ENCODE measurements at places on chromosomes 13 and 19.

- DNase-seq: no peak
These were observed 55.0 kb downstream of the MRPL57 start for GRCh38 chr13:21231426-21231940.

DNA sequence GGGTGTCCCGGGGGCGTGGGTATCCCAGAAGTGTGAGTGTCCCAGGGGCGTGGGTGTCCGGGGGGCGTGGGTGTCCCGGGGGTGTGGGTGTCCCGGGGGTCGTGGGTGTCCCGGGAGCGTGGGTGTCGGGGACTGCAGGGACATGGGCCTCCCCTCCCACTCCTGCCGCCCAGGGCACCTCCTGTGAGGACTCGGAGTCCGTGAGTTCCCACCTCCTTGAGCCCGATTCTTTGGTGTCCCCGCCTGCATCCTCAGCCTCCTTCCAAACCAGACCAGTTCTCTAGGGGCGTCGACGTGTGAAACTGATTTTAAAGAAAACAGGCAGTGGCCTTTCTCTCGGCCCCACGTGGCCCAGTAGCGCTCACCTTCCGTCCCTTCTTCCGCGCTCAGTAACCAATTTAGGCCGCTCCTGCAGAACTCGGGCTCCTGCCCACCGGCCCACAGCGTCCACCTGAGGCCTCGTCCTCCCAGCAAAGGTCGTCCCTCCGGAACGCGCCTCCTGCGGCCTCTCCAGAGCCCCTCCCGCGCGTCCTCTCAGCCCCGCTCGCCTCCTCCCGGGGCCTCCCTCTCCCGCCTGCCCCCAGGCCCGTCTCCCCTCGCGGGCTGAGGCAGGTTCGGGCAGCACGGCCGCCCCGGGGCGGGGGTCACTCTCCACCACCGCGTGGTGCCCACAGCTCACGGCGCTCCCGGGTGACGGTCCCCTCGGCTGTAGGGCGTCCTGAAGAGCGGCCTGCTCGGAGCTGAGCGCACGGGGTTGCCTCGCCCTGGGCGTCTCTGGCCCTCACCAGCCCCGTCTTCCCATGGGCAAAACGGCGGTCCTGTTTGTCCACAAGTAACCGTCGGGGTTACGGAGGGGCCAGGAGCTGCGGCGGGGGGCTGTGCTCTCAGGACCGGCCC is 3.8 kb downstream of the F7 start:
- no peak for DNase-seq

- peak; percentile 72 for DNase-seq
These were observed 1.7 kb downstream of the ELL start for GRCh38 chr19:18519962-18520847.

DNA sequence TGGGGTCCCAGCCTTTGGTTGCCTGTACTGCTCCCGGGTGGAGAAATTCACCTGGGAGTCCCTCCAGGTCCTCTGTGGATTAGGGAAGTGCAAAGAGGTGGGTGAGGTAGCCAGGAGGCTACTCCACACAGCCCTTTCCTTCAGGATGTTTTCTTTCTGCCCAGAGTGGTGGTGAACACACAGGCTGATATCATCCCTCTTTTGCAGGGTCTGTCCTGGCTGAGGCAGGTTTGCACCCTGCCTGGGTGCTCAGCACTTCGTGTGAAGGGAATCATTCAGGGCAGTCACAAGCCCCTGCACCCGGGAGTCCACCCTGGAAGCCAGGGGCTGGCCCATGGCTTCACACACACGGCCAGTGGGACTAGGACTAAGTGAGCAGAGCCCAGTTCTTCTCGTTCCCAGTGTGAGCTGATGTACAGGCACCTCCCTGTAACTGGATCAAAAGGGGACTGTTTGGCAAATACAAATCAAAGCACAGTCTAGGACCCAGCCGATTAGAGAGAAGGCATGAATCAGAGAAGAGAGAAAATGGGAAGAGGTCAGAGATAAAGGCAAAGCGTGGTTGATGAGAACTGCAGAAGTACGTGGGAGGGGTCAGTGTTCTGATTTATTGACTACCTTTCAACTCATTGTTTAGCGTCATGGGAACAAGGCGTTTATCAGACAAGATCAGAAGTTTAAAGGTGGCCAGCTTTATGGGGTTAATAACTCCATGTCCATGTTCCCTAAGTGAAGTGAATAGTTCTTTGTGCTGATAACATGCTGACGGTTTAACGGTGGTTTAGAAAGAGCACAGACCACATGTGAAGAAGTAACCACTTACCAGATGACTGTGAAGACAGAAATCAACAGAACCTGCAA is 30.4 kb upstream of the SPATA13 start:
- no peak for DNase-seq

GRCh38 chr19:49216071-49216470 is 58.5 kb downstream of the TRPM4 start:
- DNase-seq: no peak

- DNase-seq: no peak
These were observed 11.7 kb downstream of the NOP53 start for GRCh38 chr19:47756953-47757608.

DNA sequence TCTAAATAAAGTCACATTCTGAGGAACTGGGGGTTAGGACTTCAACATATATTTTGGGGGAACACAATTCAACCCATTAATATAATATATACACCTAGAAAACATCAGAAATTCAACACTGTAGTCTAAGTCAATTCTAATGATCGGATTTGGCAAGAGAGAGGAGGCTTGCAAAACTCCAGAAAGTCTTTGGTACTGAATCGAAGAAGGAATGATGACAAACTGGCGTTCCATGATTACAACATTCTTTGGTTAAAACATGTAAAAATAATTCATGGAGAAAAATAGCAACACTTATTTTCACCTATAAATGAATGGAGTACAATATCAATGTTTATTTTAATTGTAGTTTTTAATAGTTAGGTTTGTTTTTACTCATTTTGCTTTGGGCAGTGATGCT is 62.4 kb downstream of the MBNL2 start:
- DNase-seq: no peak

GRCh38 chr13:41611385-41611784 is 154.0 kb downstream of the RGCC start:
- no peak for DNase-seq

DNA sequence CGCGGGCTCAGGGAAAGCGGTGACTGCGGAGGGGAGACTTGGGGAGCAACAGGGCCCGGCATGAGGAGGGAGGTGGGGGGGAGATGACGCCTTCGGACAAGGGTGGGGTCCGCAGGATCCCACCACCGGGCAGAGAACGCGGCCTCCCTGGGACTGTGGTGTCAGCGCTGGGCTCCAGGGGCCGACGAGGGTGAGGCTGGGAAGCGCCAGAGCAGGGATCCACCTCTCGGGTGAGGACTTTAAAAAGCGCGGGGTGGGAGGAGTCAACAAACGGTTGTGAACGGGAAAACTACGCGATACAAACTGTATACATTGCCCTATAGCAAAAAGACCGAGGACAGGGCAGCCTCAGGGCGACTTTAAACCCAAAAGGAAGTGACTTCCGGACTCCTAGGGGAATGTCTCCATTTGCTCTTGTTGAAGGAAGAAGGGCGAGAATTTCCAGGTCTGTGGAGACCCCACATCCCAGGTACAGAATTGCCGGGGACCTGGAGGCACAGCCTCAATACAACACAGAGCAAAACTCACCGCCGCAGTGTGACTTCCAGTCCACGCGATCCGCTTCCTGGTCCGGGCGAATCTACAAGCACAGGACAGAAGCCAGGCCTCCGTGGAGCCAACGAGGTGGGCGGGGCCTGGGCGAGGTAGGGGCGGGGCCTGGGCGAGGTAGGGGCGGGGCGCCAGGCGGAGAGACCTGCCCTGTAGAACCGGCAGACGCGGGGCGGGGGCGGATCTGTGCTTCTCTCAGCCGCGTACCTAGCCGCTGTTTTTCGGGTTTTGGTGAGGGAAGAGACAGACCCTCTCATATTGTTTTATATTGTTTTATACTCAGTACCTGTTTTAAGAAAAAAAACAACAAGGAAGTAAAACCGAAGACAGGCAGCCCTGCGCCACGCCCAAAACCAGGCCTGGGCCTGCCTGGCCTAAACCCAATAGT is at the start of gene ZNF888:
Gene ZNF888 (minus strand): TSS at position 588 of the 937 bp plus-strand sequence. CDS start 5,555 bp downstream, outside the sequence.
- DNase-seq: peak; percentile 91

DNA sequence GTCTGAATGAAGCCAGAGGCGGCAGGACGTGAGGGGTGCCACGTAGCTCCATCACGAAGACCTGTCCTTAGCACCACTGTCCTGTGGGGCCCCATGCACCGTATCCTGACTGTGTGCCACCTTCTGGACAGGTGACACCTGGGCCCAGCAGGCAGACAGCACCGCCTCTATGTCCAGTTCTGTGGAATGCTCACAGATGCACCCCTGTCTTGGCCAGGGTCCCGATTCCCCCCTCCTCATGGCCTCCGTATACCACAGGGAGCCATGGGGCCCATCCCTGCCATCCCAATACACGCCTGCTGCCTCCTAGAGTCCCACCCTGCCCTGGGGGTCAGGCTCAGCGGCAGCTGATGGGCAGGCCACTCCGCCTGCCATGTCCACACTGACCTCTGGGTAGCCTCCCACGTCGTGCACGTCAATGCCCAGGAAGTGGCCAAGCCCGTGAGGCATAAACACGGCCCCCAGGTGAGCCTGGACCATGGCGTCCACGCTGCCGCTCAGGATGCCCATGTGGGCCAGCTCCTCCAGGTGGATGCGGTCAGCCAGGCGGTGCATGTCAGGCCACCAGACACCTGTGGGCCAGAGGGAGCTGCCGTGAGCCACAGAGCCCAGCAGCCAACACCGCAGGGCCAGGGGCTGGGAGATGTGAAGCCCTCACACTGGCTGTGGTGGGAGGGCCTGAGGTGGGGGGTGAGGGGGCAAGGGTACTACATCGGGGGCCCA is 17.6 kb downstream of the CEBPG start:
- DNase-seq: no peak

GRCh38 chr13:76499891-76500290 is 386.3 kb downstream of the KCTD12 start:
- DNase-seq: no peak

GRCh38 chr13:91311491-91311890 is 36.0 kb upstream of the MIR17HG start:
- no peak for DNase-seq

- DNase-seq: no peak
These were observed 5.3 kb downstream of the SIX5 start for GRCh38 chr19:45763691-45764294.

DNA sequence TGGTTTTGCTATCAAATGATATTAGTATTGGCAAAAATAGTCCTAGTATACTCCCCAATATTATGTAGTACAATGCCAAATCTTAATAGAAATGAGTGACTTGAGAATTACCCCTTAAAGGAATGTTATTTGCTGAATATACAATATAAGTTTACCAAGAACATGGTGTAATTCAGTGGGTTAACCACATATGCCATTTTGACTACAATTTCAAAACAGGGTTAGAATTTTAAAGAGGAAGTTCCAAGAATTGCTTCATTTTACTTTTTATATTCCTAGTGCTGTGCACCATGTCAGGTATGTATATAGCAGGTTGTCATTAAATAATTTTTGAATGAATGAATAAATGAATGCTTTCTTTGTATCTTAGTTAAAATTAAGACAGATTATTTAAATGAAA is 66.3 kb downstream of the LMO7 start:
- DNase-seq: no peak

DNA sequence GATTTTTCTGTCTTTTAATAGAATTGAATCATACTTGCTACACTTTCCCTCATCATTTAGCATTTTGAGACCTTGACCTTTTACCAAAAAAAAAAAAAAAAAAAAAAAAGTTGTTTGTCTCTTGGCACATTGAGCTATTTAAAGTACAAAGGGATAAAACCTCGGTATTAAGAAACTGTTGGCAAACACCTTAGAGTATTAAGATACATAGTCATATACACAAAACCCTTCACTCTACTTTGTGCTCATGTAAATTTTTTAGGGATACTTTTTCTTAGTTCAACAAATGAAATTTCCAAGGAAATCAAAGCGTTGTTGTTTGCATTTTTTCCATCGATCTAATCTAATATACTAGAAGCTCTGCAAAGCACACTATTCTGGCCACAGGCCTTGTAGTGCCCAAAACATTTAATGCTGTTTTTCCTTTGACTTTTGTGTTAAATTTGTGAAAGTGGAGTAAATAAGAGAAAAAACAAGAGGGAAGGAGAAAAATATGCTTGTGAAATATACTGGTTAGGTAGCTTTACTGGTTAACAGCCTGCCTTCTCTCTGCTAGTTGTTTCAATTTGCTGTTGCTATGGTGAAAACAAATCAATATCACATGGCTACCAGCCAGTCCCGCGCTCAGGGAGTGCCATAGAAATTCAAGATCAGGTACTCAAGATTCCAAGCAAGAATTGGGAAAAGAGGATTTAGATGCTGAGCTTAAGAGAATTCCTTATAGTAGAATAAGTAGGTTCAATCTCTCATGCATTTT is 2.6 kb downstream of the MBNL2 start:
- DNase-seq: peak; percentile 34

- DNase-seq: no peak
These were observed 6.2 kb downstream of the ERVK3-1 start for GRCh38 chr19:58311345-58311865.

DNA sequence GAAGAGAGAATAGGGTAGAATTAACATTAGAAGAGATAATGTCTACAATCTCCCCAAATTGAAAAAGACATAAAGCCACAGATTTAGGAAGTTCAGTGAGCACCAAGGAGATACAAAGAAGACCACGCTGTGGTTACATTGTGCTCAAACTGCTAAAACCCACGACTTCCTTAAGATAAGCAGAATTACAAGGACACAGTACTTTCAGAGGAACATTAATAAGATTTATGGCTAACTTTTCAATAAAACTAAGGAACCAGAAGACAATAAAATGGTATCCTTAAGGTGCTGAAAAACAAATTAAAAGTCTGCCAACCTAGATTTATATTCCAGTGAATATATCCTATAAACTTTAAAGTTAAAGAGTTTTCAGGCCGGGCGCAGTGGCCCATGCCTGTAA is 7.4 kb upstream of the IL17D start:
- DNase-seq: no peak

DNA sequence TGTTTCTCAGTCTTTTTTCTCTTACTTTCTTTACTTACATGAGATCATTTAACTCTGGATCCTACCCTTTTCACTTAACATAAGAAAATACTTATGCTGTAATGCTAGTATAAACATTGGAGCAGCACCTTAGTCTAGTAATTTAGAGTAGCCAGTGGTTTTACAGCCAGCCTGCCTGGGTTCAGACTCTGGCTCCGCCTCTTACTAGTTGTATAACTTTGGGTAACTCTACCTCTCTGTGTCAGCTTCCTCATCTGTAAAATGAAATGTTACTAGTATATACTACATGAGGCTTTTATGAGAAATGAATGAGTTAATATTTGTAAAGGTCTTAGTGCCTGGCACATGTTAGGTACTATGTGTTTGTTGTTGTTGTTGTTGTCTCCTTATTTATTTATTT is 5.6 kb downstream of the CDADC1 start:
- DNase-seq: no peak

DNA sequence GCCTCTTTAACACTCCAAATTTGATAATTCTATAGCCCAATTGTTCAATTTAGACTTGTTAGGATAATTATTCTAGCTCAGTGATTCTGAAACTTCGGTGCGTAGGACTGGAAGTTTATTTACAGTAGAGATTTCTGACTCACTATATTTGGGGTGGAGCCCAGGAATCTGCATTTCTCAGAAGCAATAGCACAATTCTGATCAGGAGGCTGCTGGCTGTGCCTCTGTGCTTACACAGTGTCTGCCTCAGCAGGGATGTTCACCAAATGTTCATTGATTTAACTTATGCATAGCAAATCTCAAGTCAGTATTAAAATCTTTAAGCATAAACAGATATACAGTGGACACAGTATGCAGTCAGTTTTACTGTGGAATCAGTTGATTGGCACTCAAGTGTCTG is 45.8 kb downstream of the ATP8A2 start:
- no peak for DNase-seq

GRCh38 chr19:8487137-8487851 is 15.1 kb downstream of the PRAM1 start:
- peak; percentile 69 for DNase-seq

GRCh38 chr13:48158915-48159314 is 64.0 kb upstream of the MED4 start:
- DNase-seq: no peak

Data from activated CD4-positive, alpha-beta memory T cell treated with anti-CD3 and anti-CD28 coated beads, Interleukin-2, amount 10 ng/mL, durations not matched to agents 7 days and 5 days (primary cell).